ENCODE measurements at places on chromosomes 5 and 9. TPM values are rescaled to one million over a fixed set of nuclear protein-coding genes. Genes with fewer than 3 reads are reported as not detected.
A peak's percentile ranks its signal among the peaks of the same experiment; 100 is the strongest.

GRCh38 chr9:120712539-120713031, 1.7 kb downstream of the MEGF9 start:
- peak overlapping the region; percentile 88 for H3K27ac ChIP-seq
- H3K4me1 ChIP-seq = peaks cover 74% of the 10 kb centered on the region
- no peaks in the 10 kb centered on the region for H3K36me3 ChIP-seq
- H3K27me3 ChIP-seq = no peaks in the 10 kb centered on the region
- no peak for DNase-seq

GRCh38 chr5:128318691-128319090, 219.4 kb downstream of the FBN2 start:
- H3K4me3 ChIP-seq = no peak overlapping the region
- no peak overlapping the region for H3K27ac ChIP-seq
- no peak for DNase-seq
- no peaks in the 10 kb centered on the region for H3K4me1 ChIP-seq

GRCh38 chr5:167512111-167512510, 779.3 kb upstream of the WWC1 start:
- H3K27ac ChIP-seq = no peak overlapping the region
- DNase-seq = no peak
- no peak overlapping the region for H3K4me3 ChIP-seq
- no peaks in the 10 kb centered on the region for H3K36me3 ChIP-seq
- H3K27me3 ChIP-seq = no peaks in the 10 kb centered on the region

DNA sequence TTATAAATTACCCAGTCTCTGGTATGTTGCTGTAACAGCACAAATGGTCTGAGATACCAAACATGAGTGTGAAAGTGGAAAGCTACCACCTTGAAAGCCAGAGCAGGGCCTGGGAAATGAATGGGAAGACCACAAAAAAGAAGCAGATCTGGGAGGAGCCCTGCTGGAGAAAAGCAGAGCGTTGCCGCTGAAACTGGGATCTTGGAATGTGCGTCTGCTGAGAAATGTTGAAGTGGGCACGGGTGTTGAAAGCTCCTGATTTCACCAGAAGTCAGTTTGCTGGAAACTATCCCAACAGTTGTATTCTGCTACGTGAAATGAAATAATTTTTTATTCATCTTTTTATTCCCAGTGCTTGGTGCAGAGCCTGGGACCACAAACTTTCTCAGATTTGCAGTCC, 40.0 kb downstream of the NUDT12 start:
- H3K27ac ChIP-seq = no peak overlapping the region
- no peaks in the 10 kb centered on the region for H3K4me1 ChIP-seq
- no peaks in the 10 kb centered on the region for H3K27me3 ChIP-seq
- no peaks in the 10 kb centered on the region for H3K36me3 ChIP-seq

- H3K27ac ChIP-seq = no peak overlapping the region
- H3K27me3 ChIP-seq = no peaks in the 10 kb centered on the region
- H3K36me3 ChIP-seq = peaks cover 62% of the 10 kb centered on the region
- no peak for DNase-seq
- H3K4me1 ChIP-seq = no peaks in the 10 kb centered on the region
- H3K4me3 ChIP-seq = no peak overlapping the region
Observed at GRCh38 chr9:2170722-2171121, 155.6 kb downstream of the SMARCA2 start.

- H3K27me3 ChIP-seq = no peaks in the 10 kb centered on the region
- no peaks in the 10 kb centered on the region for H3K36me3 ChIP-seq
- no peak for DNase-seq
- no peak overlapping the region for H3K27ac ChIP-seq
- H3K4me3 ChIP-seq = no peak overlapping the region
- no peaks in the 10 kb centered on the region for H3K4me1 ChIP-seq
Observed at GRCh38 chr9:107261106-107261505, 22.0 kb upstream of the RAD23B start.

GRCh38 chr5:43301653-43302091, 11.5 kb downstream of the HMGCS1 start:
- H3K27me3 ChIP-seq = no peaks in the 10 kb centered on the region
- DNase-seq = no peak
- no peak overlapping the region for H3K27ac ChIP-seq
- H3K36me3 ChIP-seq = peaks cover 18% of the 10 kb centered on the region
- H3K4me1 ChIP-seq = peaks cover 49% of the 10 kb centered on the region

- no peaks in the 10 kb centered on the region for H3K36me3 ChIP-seq
- no peak for DNase-seq
- H3K4me3 ChIP-seq = no peak overlapping the region
- no peaks in the 10 kb centered on the region for H3K27me3 ChIP-seq
Observed at GRCh38 chr5:7755958-7756357, 95.0 kb downstream of the CFAP90 start.

CYLC2 gene
- total RNA-seq = not detected

DNA sequence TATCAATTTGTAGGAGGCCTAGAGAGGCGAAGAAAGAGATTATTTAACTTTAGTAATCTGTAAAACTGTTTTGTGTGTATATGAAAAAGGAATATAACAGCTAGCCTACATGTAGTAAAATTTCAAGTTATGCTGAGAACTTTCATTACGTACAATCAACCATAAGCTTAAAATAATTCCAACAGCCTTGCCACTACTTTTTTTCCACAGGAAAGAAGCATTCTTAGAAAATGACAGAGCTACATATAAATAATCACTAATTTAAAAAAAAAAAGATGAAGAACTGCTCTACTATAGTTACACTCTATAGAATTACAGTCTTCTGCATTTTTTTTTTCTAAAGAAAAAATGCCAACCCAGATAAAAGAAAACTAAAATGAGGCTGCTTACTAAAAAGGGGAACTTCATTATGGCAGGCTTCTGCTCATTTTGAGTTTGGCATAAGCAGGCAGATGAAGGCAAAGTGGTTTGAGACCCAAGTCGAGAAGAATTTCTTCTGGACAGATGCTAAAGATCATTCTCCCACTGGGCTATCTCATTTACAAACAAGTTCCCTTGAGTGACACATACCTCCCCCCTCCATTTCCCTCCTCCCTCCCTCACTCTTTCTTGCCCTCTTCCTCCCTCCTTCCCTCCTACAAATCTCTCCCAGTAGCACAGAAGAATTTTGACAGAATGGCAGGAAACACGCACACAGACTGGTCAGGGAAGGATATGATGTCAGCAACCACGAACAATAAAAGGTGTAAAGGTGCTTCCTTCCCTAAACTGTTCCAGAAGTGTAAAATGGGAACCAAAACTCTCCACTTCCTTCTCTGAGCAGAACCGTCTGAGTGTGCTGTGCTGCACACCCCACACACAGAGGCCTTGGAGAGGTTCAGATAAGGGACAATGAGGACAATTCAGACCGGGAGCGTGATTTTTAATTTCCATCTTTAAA, 56.1 kb downstream of the MEF2C start:
- peaks cover 4% of the 10 kb centered on the region for H3K36me3 ChIP-seq
- H3K4me3 ChIP-seq = no peak overlapping the region
- no peaks in the 10 kb centered on the region for H3K27me3 ChIP-seq

DNA sequence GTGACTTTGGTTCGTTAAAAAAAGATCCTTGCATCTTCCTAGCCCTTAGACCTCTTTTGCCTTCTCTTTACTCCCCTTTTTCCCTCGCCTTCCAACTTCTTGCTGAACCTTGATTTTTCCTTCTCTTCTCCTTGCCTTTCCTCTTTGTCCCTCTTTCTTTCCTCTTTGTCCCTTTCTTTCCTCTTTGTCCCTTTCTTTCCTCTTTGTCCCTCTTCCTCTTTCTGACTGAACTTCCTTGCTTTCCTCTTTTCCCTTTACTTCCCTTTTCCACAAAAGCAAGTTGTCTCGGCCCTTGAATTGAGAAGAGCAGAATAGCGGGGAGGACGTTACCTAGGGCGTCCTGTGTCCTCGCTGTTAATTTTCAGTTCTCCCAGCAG, 1.4 kb upstream of the MLLT3 start:
- H3K4me1 ChIP-seq = peaks cover 40% of the 10 kb centered on the region
- H3K4me3 ChIP-seq = peak overlapping the region; percentile 79
- no peak for DNase-seq
- H3K36me3 ChIP-seq = no peaks in the 10 kb centered on the region
- peak overlapping the region; percentile 92 for H3K27ac ChIP-seq

STK10 gene
- 21.3 TPM for total RNA-seq

GRCh38 chr5:16178745-16179372, 732 bp downstream of the MARCHF11 start:
- peaks cover 78% of the 10 kb centered on the region for H3K27me3 ChIP-seq
- peaks cover 17% of the 10 kb centered on the region for H3K4me1 ChIP-seq
- no peaks in the 10 kb centered on the region for H3K36me3 ChIP-seq
- peak overlapping the region; percentile 25 for H3K4me3 ChIP-seq
- DNase-seq = peak; percentile 92

DNA sequence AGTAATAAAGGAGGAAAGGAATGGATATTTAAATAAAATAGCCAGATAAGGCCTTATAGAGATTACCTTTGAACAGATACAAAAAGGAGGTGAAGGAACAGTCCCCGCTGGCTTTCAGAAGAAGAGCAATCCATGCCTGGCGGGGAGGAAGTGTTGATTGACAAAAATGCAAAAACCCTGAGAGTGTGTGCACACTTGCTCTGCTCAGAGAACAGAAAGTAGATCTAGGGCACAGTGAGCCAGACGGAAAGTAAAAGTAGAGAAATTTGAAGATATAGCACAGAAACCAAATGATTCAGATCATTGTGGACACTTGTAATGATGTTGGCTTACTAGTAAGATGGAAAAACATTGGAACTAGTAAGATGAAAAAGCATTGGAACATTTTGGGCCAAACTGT, 720.6 kb downstream of the PTPRD start:
- H3K4me3 ChIP-seq = no peak overlapping the region
- H3K27me3 ChIP-seq = no peaks in the 10 kb centered on the region
- no peak overlapping the region for H3K27ac ChIP-seq
